ENCODE measurements at places on chromosomes 7 and 10.
A peak's percentile ranks its signal among the peaks of the same experiment; 100 is the strongest.

GRCh38 chr10:107031931-107032699, 132.4 kb downstream of the SORCS1 start:
- no peak for DNase-seq

- DNase-seq = no peak
These were observed 46.7 kb upstream of the FAM3C start for GRCh38 chr7:121442845-121443244.

DNA sequence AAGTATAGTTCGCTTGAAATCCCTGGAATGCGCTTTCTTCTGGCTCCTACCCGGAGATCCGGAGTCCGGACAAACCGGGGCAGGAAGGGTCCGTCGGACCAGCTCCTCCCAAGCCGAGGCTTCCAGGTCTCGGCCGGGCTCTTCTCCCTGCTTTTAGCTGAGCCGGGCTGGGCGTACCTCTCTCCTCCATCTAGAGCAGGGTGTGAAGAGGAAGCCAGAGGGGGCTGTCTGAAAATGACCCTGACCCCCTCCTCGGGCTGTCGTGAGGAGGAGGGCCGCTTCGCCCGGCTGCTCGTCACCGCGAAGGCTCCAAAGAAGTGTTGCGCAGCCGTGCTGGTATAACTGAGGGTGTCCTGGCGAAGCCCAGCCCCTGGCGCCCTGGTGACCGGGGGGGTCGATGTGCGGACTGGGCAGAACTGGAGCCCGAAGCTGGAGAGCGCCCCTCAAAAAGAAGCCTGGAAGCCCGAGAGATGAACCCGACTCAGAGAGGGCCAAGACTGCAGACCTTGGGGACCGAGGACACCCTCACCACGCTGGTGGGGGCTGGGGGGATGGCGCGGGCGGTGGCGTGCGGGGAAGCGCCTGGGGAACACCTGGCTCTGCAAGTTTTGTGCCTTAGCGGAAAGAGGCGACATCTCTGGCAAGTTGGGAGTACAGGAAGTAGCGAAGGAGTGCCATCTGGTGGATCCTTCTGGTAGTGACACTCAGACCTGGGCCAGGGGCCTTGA, 5.7 kb downstream of the KAZALD1 start:
- peak; percentile 61 for DNase-seq

GRCh38 chr7:32952876-32953275, 4.4 kb upstream of the FKBP9 start:
- no peak for DNase-seq

DNA sequence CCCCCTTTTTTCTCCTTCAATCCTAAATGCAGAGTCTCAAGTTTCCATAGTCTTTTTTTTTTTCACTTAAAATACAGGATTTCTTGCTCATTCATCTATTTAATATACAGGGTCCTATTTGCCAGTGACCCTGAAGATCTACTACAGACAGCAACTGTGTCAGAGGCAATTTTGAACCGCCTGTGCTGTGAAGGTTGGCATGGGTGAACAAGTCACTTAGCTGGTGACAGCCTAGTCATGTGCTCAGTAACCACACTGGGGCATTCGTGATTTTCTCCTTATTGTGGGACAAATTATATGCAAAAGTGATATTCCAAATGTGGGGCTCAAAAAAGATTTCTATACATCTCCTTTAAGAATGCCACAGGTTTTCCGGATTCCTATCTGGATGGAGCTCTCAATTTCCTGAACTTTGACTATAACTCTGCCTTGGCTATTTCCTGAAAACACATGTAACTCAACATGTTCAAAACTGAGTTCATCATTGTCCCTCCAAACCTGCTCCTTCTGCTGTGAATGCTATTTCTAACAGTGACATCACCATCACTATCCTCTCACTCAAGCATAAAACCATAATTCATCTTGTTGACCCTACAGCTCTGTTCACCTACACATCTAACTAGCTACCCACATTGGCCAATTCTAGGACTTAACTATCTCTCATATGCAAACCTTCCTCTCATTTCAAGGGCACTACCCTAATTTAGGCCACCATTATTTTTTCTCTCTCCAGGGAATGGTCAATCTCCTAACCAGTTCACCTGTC, 36.7 kb downstream of the CDK6 start:
- no peak for DNase-seq

GRCh38 chr10:63466144-63466935, 563 bp upstream of the JMJD1C start:
- DNase-seq = no peak

- no peak for DNase-seq
These were observed 235.0 kb downstream of the FANK1 start for GRCh38 chr10:126131341-126131740.

- DNase-seq = no peak
These were observed 141.2 kb downstream of the MLLT10 start for GRCh38 chr10:21675157-21675796.

GRCh38 chr10:34743814-34744213, 71.3 kb downstream of the PARD3 start:
- no peak for DNase-seq

DNA sequence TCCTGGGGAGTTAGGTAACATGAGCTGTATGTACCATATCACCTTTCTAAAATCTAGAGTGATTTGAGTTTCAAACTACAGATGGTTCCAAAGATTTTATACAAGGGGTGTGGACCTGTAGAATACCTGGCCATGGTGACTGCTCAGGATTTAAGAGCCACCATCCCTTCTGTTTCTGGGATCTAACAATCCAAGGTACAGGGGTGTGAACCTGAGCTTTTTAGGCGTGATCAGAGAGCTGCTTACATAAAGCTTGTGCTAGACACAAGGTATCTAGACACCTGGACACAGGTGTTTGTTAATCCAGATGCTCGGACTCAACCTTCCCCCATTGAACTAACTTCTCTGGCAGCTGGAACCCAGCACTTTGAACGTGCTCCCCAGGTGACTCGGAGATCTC, 516.4 kb downstream of the RPS24 start:
- no peak for DNase-seq

- DNase-seq = no peak
These were observed 265.1 kb upstream of the ZNF32 start for GRCh38 chr10:43913676-43914235.

- DNase-seq = no peak
These were observed 28.6 kb downstream of the FAM13C start for GRCh38 chr10:59333701-59334100.

GRCh38 chr7:5139998-5140397, 50.0 kb upstream of the WIPI2 start:
- DNase-seq = no peak

GRCh38 chr10:110208614-110209453, 1.4 kb downstream of the MXI1 start:
- no peak for DNase-seq

DNA sequence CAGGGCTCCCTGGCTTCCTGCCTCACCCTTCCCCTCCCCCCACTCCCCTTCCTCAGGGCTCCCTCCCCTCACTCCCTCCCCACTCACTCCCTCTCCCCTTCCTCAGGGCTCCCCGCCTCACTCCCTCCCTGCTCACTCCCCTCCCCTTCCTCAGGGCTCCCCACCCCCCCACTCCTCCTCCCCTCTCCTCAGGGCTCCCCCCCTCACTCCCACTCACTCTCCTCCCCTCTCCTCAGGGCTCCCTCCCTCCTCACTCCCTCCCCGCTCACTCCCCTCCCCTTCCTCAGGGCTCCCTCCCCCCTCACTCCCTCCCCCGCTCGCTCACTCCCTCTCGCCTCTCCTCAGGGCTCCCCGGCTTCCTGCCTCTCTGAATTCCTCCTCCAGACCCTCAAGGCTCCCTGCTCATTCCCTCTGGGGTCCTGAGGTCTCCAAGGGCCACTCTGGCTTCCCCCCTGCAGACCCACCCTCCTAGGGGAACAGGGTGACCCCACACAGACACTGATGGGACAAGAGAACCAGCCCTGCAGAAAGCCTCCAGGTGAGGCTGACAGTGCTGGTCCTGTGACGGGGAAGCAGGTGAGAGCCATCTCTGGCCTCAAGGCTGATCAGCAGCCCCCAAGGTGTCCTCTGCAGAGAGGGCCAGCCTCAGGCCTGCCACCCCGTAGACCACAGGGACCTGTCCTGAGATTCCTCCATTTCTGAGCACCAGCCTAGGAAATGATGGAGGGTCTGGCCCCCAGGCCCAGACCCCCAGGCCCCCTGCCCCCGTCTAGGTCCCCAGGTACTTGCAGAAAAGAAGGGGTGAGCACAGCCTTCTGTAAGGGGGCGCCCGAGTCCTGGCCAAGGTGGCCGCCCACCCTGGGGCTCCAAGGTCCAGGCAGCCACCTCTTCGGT, 47.2 kb downstream of the PWWP2B start:
- no peak for DNase-seq

GRCh38 chr7:5203183-5203537, 13.1 kb downstream of the WIPI2 start:
- no peak for DNase-seq

DNA sequence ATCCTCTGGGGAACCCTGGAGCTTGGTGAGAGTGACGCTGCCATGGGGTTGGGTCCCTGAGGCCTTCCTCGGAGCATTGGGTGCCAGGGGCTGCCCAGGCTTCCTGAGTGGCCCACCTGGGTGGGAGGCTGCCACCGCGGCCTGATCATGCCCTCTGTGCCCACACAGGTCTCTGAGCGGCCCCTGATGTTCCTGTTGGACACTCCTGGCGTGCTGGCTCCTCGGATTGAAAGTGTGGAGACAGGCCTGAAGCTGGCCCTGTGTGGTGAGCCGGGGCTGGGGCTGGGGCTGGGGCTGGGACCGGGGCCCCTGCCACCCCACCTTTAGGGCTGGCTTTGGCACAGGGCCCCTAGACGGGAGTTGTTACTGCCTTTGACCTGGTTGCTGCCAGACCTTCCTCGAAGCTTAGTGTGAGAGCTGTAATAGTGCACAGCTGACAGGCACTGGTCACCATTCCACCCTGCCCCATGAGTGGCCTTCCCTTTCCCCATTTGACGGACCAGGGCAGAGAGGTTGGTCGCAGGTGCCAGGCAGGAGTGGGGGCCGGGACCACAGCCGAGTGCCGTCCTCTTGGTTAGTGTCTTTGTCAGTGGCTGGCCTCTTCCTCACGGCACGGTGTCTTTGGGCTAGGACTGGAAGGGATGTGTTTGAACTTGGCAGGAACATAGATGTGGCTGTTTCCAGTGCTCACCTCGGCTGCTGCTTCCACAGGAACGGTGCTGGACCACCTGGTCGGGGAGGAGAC, 8.2 kb downstream of the MTG1 start:
- no peak for DNase-seq

DNA sequence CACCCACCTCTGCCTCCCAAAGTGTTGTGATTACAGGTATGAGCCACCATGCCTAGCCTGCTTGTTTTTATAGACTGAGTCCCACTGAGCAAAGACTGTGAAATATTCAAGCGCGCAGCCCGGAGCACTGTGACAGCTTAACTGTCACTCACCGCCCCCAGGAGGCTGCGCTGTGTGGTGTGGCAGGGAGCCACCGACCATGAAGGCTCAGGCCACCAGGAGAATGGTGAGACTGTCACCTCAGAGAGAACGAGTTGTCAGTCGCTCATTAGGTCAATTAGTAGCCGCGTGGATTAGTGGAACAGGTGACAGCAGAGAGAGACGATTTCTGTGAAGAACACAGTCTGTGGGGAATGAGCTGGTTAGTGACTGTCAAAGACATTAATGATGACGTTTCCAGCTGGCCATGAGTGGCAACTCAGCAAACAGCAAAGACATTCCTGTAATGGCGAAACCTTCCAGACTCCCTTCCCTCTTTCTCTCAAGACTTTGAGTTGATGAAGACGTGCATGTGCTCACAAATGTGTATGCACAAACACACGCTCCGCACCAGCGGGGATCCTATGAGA, 64.5 kb downstream of the CYCS start:
- DNase-seq = no peak

GRCh38 chr10:78139341-78139740, 105.7 kb downstream of the RPS24 start:
- DNase-seq = no peak

DNA sequence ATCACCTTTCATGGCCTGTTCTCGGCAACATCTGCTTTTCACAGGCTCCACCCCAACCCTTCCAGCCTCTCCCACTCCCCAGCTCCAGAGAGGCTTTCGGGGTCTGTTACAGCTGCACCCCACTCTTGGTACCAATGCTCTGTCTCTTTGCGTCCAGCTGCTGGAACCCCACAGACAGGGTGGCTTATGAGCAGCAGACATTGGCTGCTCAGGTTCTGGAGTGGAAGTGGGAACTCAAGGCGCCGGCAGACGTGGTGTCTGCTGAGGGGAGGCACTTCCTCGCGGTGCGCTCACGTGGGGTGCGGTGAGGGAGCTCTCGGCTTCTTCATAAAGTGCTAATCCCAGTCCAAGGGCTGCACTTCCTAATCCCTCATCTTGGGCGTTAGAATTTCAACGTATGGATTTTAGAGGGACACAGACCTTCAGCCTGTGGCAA, 185.7 kb downstream of the ELFN1 start:
- DNase-seq = no peak

DNA sequence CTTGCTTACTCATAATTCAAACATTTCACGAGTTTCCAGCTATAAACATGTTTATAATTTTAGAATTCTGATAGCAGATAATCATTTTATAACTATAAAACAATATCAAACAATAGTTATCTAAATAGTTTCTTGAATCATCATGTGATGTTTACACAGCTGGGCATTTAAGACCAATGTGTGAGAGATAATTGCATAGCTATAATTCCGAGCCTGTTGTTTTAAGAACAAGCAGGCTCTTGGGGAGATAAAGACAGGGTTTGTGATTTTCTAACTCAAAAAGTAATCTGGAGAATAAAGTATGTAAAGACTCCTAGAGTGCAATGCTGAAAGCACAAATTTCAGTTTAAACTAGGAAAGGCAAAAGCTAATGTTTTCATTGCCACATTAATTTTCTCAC, 331.2 kb downstream of the LRRTM3 start:
- DNase-seq = no peak

- DNase-seq = no peak
These were observed 130.4 kb downstream of the HIBADH start for GRCh38 chr7:27532314-27532713.

DNA sequence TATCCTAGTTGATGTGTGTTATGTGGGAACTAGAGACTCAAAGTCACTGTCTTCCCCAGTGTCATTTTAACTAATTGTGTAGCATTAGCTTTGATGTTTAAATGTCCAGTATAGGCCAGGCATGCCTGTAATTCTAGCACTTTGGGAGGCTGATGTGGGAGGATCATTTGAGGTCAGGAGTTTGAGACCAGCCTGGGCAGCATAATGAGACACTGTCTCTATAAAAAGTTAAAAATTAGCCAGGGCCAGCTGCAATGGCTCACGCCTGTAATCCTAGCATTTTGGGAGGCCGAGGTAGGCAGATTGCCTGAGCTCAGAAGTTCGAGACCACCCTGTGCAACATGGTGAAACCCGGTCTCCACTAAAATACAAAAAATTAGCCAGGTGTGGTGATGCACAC, 24.4 kb downstream of the DDX50 start:
- no peak for DNase-seq

DNA sequence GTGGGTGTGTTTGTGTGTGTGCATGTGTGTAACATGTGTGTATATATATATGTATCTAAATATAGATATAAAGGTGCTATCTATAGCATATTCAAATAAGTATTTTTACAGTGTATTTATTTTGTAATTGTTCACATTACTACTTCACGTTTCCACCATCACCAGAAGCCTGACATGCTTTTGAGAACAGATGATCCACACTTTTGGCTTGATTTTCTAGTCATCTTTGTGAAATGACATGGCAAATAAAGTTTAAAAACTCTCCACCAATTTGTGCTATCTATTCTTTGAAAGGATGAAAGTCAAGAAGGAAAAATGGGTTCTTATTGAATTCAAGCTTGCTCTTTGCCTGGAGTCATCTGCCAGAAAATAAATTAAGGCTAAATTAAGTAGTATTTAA, 294.0 kb upstream of the AKR1E2 start:
- DNase-seq = no peak

Measured in stimulated activated CD8-positive, alpha-beta memory T cell treated with anti-CD3 and anti-CD28 coated beads, Interleukin-7, amount 100 ng/mL, for 1 hour (primary cell).